Endothelial cell (in vitro differentiated cells): ENCODE measurements at places on chromosomes 16 and 17.

DNA sequence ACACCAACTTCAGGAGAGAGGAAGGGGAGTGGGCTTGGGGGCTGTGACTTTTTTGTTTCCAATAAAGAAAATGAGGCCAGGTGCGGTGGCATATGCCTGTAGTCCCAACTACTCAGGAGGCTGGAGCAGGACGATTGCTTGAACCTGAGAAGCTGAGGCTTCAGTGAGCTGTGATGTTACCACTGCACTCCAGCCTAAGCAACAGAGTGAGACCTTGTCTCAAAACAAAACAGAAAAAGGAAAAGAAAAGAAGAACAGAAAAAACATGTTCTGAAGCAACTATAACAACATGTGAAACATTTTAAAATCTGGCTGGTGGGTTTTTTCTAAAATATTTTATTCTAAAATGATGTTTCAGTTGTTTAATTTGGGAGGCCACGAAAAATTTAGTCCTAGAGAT, 554.0 kb upstream of the ZFHX3 start:
- DNase-seq = no peak

GRCh38 chr17:7394452-7395191, at the start of gene PLSCR3:
Gene PLSCR3, minus strand, starts transcription at chr17:7394525. Its CDS starts 415 bp downstream, at chr17:7394110.
- peak; percentile 85 for DNase-seq

GRCh38 chr17:48541577-48542113, 3.3 kb downstream of the HOXB2 start:
- no peak for DNase-seq

- DNase-seq = no peak
Measured at GRCh38 chr17:70084476-70084875, 9.5 kb downstream of the KCNJ16 start.

DNA sequence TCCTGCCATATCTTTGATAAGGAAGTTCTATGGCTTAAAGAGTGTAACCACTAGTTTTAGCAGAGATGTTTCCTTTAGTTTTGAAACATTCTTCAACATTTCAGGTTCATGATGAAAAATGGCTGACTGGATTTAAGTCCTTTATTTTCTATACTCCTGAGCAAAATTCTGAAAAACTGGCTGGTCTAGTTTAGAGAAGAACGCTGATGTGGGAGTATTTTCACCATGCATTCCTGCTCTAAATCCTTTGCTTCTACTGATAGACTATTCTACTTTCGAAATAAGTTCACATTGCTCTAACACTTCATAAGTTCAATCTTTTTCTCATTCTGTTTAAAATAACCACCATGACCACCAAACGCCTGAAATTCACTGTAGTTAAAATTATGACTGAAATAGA, 281.9 kb downstream of the FTO start:
- DNase-seq = no peak

DNA sequence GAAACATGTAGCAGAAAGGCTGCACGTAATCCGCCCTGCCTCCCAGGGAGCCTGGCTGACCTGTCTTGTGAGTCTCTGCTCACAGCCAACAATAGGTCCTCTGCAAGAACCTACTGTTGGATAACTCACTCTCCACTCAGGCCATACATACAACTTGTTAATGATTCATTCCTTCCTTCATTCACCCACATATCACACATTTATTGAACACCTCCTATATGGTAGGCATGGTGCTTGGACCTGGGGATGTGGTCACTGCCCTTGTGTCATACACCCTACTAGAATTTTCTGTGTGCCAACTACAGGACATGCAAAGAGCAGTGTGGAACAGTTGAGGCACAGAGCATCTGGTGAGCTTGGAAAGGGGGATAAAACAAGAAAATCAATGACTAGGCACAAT, 28.1 kb upstream of the HNF1B start:
- DNase-seq = no peak
